Spleen (tissue), 13 donors: ENCODE measurements at places on chromosomes 12 and 14.

DNA sequence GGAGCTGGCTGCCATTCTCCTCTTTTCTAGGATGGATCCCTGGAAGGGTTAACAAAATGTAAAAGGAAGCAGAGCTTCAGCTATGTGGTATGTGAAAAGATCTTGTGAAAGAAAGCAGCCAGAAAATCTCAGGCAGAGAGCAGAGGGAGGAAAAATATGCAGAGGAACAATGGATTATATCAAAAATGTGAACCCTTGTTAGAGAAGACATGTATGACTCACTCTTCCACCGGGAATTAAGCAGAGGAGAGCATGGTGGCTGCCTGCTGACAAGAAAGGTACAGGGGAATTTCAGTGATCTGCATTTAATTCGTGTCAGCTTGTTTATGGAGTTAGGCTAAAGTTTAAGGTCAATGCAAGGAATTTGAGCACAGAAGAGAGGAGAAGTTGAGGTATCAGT is 46.3 kb downstream of the KCNA1 start:
- DNase-seq: no peak

DNA sequence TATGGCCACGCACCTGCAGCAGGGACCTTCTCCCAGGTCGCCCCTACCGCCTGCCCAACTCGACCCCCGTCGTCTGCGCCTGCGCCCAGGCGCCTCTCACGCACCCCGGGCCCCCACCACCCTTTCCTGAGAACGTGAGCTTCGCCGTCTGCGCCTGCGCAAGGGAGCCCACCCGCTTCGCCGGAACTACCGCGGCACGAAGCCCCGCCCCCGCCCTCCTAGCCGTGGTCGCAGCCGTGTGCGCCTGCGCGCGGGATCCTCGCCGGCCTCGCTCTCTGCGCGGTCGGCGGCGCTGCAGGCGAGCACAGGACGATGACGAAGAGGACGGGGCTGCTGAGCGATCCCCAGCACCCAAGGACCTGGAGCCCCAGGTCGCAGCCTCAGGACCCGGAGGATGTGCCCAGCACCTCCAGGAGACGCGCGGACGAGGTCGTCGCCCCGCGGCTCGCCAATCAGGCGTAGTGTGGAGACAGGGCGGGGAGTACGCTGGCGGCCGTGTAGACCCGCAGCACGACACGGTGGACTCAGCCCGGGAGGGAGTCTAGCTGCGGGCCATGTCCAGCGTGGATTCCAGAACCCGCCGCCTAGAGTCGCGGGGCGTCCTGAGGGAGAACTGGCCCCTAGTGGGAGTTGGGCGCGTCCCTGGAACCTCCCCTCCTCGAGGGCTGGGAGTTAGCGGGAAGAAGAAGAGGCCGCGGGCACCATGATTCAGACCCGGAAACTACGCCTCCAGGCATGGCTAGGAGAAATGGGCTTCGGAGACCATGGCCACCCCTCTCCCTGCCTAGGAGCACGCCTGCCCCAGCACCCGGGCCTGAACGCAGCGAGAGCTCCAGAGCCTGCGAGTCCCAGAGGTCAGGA is 1120.8 kb upstream of the TMEM132C start:
- DNase-seq: peak; percentile 80

GRCh38 chr12:58386136-58386535 is 444.8 kb downstream of the ATP23 start:
- no peak for DNase-seq

DNA sequence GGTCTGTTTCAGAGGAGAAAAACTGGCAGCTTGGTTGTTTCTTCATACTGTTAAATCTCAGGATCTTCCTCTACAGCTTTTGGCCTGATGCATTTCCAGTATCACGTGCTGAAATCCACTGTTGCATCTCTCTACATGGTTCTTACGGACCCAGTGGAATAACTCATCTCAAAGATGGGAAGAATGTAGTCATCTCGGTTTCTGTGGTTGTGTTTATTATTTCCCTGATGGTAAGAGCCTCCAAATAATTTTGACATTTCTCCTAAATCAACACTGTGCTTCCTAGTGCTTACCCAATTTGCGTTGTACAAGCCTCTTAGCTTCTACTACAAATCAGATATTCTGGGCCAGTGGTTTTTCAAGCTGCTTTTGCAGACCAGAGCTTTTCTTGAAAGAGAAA is 812.8 kb downstream of the C12orf50 start:
- DNase-seq: no peak

- DNase-seq: peak; percentile 66
Measured at GRCh38 chr14:105664691-105665090, 138.3 kb downstream of the TMEM121 start.

- no peak for DNase-seq
Measured at GRCh38 chr14:71489742-71490141, 442.5 kb upstream of the RGS6 start.

DNA sequence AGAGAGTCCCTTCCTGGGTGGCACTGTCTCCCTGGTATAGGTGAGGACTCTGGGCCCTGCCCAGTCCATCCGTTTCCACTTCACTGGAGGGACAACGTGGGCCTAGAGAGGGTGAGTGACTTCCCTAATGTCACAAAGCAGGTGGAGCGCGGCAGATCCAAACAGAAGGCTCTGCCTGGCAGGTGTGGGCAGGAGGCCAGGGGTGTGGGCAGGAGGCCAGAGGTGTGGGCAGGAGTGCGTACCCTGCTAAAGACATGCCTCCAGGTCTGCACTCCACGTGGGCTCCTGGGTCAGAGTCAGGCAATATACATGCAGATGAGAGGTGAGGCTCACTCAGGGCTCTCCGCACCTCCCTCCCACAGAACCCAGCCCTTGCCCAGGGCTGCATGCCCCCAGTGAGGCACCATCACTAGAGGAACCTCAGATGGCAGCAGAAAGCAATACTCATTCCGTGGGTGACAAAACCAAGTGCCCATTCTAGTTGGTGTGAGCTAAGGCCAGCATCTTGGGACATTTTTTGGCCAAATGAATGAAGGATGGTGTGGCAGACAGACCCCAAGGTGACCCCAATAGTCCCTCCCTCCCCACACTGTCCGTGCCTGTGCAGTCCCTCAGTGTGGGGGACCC is 271.6 kb upstream of the RTL1 start:
- peak; percentile 62 for DNase-seq

DNA sequence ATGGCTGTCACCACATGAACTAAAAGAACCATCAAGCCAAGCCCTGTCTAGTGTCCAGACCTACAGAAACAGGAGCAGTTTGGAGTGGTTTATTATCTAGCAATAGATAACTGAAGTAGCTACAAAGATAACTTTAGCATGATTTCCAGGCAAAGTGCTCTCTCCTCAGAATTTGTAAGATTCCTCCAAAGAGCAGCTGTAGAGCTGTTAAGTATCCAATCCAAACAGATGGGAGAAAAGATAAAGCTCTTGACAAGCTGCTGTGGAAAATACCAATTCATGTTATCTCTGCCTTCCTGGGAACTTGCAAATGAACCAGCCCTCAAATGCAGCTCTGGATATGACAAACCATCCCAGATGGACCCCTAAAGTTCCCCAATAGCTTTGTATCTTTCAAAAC is 78.9 kb upstream of the RESF1 start:
- no peak for DNase-seq

- DNase-seq: no peak
Measured at GRCh38 chr12:257521-258321, 4.9 kb downstream of the SLC6A13 start.
